Naive B cell (primary cell): ENCODE measurements at places on chromosomes 13 and 19. TPM values are rescaled to one million over a fixed set of nuclear protein-coding genes. Genes with fewer than 3 reads are reported as not detected.

- peak; percentile 32 for DNase-seq
Measured at GRCh38 chr19:18469069-18469846, 31.3 kb upstream of the ISYNA1 start.

DNA sequence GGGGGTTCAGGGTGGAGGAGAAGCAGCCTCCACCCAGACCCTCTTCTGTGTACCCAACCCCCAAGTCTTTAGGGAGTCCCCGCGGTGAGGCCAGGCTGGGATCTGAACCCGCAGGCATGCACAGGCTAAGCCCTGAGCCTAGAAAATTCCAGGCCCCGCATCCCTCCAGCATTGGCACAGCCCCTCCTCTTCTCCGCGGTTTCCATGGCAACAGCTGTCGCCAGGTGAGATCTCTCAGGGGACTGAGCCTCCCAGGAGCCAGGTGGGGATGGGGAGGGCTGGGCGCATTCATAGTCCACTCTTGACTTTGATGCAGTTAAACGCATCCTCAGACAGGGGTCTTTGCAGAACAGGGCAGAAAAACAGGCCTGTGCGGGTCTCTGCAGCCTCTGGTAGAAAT, 48.3 kb upstream of the USP29 start:
- DNase-seq = no peak

DNA sequence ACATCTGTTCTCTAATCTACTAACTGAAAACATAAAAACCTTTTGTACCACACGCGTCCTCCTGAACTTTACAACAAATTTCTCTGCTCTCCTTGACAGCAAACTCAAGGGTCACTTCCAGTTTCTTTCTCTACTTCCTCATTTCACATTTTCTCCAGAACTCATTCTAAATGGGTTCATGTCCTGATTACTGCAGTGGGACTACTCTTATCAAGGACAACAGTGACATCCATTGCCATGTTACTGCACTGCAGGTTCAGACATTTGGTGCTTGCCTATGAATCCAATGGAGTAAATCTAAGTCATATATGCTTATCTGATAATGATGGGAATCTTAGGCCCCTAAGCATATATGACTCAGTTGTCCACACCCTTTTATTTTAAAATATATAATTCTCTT, 35.3 kb downstream of the FPR3 start:
- DNase-seq = no peak

DNA sequence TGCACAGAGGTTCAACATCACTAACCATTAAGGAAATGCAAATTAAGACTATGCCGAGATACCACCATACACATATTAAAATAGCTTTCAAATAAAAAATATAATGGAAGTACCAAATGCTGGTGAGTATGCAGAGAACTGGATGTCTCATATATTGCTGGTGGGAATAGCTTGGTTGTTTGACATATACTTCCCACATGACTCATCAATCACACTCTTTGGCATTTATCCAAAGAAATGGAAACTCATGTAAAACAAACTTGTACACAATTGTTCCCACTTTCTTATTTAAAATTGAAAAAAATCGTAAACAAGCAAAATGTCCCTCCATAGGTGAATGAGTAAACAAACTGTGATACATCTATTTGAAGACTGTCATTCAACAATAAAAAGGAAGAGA, 982.6 kb upstream of the ATXN8OS start:
- no peak for DNase-seq

DNA sequence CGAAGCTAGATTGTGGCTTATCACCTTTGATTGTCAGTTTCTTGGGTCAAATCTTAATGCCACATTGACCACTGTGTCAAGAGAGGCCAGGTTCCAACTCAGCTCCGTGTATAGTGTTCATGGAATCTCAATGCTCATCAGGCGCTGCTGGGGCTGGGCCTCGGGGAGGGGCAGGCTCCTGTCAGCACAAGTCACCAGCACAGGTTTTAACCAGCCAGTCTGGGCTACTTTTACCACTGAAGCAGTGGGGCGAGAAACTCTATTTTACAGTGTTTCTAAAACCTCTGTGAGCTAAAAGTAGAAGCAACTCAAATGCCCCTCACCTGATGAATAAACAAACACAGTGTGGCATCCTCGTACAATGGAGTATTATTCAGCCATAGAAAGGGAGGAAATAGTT, 118.7 kb upstream of the GJB6 start:
- DNase-seq = no peak

Gene CLEC17A
- polyA plus RNA-seq = 98.8 TPM

Gene MEIOSIN
- not detected for polyA plus RNA-seq

Gene SPC24
- polyA plus RNA-seq = not detected
